ENCODE measurements at places on chromosomes 16 and 17.

DNA sequence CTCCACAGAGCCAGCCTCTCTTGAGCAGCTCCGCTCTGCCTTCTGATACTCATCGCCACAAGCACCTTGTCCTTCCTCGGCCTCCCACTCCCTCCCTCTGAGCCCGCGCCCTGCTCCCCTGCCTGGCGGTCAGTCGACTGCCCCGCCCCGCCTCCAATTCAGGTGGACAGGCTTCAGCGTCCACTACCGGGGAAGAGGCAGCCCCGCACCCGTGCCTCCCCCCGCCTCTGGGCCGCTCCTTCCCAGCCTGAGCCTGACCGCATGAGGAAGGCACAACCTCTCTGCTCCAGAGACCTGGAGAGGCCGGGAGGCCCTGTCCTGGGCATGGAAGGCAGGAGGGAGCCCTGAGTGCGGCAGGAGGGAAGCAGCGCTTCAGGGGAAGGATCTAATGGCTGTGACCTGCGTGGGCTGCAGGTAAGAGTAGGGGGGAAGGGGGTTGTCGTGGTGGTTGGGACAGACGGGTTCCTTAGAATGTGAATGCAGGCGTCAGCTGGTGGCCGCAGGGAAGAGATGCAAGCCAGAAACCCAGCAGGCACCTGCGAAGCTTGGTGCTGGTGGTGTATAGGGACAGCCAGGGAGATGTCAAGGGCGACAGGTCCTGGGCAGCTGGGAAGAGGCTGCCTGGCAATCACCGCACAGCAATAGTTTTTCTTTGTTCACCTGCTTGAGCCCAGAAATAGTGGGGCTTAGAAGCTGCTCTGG is 3.0 kb upstream of the SLC6A4 start:
- DNase-seq, result no peak

DNA sequence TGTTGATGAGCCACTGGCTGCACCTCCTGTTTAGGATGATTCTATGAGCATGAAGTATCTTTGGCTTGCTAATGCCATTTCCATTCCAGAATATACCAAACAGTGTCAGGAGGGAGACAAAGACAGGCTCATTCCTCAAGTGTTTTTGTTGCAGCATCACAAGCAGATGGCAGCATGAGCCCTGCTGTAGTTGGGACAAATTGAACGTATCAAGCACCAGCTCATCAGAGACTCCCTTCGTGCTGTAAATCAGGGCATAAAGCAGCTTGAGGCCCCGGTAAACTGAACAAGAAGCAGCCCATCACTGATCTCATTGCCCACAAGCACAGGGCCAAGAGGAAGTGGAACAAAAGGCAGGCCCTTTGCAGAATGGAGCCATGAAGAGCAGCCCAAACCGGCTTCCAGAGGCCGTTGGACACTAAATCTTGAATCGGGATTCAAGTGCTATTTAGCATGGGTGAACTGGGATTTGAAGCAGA is 45.9 kb upstream of the HS3ST3A1 start:
- DNase-seq, result no peak

- DNase-seq, result no peak
Measured at GRCh38 chr16:79463841-79464240, 136.7 kb downstream of the MAF start.

GRCh38 chr17:73564843-73565242 is 79.4 kb downstream of the SDK2 start:
- no peak for DNase-seq

DNA sequence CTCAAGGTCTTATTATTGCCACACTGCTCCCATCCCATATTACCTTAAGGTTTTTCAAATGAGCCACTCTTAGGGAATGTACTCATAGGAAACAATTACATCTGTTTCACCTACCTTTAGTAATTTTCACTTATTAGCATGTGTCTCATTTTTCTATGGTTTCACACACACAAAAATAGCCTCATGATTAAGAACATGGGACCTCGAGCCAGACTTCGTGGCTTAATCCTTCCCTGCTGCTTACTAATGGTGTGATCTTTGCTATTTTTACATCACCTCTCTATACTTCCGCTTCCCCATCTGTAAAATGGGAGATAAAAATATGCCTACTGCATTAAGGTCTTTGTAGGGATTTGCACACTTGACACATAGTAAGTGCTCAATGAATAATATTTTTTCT is 38.5 kb downstream of the OTOA start:
- DNase-seq, result no peak

DNA sequence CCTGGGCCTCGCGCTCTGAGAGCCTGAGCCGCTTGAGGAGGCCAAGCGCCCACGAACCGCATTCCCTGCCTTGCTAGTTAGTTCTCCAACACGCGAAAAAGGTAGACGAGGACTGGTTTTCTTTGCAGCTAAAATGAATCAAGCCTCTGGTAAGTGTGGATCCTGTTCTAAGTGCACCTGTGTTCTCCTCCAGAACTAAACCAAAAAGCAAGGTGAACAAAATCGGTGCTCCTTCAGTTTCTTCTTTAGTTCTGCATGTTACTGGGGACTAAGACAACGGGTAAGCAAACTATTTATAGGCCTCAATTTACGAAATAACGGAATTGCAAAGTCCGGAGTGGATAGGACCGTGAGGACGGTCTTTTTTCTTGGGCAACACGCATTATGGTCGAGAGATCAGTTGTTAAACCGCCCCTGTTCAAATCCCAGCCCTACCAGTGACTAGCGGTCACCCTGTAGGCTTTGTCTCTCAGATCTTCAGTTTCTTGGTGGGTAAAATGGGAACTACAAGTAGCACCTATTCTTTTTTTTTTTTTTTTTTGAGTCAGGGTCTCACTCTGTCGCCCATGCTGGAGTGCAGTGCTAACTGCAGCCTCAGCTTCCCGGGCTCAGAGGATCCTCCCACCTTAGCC is 993 bp upstream of the ANKRD11 start:
- no peak for DNase-seq

DNA sequence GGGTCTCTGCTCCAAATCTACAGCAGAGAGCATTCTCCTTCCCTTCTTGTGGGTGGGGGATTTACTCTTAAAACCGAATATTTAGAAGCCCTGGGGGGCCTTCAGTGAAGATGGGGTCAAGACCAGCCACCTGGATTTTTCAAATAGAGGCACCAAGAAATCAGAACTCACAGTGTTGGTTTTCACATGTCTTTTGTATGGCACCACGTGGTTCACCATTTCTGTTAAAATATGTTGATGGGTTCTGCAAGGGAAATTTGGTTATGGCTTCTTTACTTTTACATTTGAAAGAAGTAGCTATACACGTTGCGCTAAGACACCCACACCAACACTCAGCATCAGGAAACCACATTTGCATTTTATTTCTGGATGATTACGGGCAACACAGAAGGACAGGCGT is 17.7 kb downstream of the MAF start:
- no peak for DNase-seq

- no peak for DNase-seq
Measured at GRCh38 chr16:55088098-55088497, 157.4 kb downstream of the IRX5 start.

- DNase-seq, result no peak
Measured at GRCh38 chr17:40462343-40463121, 19.3 kb downstream of the IGFBP4 start.

DNA sequence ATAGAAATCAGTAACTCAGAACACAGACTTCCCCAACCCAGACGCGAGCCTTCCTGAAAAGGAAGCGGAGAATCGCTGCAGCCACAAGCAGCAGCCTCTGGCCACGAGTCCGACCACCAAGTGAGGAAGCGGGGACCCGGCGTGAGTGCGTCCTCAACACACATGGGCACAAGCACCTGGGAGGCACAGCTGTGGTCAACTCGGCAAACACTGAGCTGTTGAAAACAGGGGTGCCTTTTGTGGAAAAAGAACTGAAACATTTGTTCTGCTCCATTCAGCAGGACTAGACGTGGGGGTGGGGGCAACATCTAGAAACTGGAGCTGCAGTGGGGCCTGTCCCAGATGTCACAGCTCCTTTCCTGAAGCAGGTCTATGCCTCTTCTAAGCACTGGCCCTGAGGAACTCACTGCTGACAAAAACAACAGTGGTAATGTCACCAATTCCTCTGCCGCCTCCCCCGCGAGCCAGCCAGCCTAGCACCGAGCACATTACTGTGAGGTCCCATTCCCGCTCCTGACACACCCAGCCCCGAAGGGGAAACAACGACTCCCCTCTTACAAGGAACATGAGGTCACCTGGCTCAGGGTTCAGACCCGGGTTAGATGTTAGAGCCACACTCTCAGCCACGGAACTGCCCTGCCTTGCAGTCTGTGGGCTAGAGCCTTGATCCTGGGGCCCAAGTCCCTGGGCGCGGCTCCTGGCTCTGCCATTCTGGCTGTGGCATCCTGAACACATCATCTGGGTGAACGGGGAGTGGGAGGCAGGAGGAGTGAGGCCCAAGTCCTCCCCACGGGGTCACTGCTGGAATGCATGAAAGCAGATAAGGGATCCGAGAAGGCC is 29.0 kb downstream of the KDM8 start:
- DNase-seq, result no peak

DNA sequence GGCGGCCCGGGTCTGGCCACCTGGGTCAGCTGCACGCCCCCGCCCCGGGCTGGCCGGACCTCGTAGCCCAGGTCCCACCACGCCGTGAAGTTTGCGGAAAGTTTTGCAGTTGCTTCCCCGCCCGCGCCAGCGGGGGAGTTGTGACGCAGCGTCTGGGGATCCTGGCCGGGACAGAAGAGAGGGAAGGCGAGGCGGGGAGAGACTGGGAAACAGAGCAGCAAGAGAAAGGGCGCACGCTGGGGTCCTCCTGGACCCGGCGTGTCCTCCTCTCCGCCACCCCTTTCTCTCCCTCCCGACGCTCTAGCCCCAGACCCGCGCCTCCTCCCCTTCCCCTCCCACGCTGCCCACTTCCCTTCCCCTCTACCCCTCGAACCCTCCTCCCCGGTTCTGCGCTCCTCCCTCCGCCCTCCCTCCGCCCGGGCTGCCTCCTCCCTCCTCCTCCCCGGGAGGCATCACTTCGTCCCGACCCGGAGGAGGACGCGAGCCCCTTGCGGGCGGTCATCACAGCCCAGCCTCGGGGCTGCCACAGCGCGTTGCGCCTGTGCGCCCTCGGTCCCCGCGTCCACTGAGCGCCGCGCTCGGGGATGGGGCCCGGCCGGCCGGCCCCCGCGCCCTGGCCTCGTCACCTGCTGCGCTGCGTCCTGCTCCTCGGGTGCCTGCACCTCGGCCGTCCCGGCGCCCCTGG is at the start of gene MRC2:
TSS of gene MRC2 (plus strand) at position 452 of the 685 bp plus-strand sequence. CDS start at position 585, 133 bp downstream.
- DNase-seq, result no peak

- DNase-seq, result no peak
Measured at GRCh38 chr17:2435181-2435741, 34.4 kb upstream of the MNT start.
